ENCODE measurements at places on chromosomes 13 and 19.

DNA sequence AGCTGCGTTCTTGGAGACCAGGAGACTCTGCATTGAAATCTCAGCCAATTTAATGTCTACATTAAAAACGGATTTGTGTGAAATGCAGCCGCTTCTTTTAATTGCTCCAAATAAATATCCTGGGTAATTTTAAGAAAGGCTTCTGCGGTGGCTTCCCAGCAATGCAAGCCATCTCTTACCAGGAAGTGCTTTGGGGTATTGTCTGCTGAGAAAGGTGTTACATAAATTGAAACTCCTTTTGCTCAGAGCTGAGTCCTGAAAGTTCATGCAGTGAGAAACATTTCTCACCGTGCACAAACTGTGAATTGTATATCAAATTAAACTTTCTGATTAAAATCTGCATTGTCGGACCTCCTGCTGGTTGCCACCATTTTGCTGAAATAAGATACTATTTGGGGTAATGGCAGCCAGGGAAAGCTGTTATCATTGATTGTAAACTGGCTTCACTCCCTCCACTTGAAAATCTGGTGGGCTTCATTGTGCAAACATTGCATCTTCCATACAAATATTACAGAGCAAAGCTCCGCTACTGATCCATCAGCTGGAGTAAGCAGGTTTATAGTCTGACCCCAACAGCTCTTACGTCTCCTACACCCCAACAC, 59.5 kb downstream of the ZIC5 start:
- DNase-seq: no peak

DNA sequence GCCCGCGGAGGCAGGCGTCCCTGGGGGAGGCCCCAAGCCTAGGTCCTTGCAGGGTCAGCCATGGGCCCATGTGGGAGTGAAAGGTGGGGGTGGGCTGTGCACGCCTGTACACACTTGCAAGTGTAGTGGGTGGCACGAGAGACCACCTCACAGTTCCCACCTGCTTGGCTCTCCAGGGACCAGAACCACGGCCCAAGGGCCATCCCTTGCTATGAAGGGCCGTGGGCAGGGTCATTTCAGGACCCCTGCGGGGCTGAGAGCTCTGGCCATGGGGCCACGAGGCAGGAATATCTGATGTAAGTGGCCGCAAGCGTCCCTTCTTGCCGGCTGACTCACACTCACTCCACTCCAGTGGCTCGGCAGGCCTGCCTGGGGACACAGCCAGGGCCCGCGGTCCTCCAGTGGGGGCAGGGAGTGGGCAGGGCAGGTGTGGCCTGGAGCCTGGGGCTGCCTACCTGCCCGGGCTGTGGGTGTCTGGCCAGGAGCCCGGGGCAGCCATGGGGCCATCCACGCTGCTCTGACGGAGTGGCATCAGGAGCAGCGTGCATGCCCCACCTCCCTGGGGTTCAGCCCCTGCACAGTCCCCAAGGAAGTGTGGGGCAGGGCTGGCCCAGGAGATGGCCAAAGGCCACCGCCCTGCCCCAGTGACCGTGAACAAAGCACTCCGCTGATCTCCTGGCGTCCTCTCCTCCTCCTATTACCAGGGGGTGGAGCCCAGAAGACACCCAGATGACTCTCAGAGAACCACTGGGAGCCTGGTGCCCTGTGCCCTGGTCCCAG, 8.6 kb upstream of the MKNK2 start:
- DNase-seq: peak; percentile 20

DNA sequence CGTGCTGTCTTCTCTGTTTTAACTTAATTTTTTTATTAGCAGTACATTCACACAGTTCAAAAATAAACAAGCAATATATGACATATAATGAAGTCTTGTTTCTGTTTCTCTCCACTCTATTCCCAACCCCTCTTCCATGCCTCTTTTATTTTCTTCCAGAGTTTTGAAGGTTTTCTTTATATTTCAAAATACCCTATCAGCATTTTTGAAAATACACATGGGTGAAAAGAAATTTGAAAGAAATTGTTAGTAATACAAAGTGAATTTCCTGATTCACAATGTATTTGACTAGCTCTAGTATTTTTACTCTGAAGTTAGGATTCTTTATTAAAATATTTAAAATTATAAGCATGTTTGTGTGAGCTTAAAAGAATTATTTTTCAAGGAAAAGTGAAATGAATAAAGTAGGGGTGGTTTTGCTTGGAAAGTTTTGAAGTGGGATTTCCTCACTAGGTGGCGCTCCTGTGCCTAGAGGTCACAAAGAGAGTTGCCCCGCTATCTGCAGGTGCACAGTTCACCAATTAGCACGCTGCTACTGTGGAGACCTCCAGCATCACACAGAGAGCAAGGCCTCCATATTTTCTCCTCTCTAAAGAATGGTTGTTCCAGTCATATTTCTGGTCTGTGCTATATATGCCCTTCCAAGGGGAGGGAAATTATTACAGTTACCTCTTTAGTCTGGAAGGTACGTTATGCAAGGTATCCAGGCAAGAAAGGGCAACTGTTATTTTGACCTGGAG, 37.6 kb downstream of the SOX21 start:
- peak; percentile 74 for DNase-seq

GRCh38 chr13:110005563-110005962, 219.2 kb upstream of the IRS2 start:
- DNase-seq: no peak

- DNase-seq: no peak
Observed at GRCh38 chr19:28401739-28402424, 811.1 kb downstream of the UQCRFS1 start.

GRCh38 chr13:39982745-39983144, 327.3 kb downstream of the COG6 start:
- no peak for DNase-seq

DNA sequence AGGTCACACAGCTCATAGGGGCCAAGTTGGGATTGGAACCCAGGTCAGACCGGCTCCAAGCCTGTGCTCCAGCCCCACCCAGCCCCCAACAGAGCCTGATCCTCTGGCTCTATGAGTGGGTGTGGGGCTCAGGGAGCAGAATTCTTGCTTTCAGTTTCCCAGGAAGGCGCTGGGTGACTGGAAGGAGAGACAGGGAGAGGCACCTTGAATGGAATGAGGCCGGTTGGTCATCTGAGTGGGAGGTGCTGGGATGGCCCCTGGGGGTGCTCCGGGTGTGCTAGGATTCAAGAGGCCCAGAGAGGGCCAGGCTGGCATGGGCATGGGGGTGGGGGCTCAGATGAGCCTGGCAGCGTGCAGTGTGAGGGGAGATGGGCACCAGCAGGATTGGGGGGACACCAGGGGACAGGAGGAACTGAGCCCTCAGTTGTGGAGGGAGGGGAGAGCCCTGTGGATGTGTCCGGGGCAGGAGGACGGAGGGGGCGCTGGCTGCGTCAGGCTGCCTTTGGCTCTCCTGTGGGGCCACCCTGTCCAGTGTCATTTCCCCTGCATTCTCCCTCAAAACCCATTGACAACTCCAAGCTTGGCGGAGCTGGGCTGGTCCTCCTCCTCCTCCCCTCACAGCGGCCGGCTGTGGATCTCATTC, 31.2 kb upstream of the ANKRD10 start:
- DNase-seq: no peak

GRCh38 chr13:21641629-21642028, 29.2 kb upstream of the FGF9 start:
- no peak for DNase-seq

DNA sequence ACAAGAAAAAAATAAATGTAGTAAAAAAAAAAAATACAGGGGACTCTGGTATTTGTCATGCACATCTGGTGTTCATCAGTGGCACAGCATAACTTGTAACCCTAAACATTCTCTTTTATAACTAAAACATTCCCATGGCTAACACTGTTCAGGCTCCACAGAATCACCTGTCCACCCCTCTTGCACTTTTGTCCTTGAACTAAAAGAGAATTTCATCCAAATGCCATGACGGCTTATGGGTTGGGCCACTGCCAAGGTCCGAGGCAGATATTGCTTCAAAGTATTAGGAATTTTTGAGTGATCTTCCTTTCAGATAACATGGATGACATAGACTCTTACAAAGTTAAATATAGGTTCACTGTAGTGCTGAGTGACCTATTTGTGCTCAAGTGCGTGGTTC, 25.7 kb upstream of the SERP2 start:
- DNase-seq: no peak

DNA sequence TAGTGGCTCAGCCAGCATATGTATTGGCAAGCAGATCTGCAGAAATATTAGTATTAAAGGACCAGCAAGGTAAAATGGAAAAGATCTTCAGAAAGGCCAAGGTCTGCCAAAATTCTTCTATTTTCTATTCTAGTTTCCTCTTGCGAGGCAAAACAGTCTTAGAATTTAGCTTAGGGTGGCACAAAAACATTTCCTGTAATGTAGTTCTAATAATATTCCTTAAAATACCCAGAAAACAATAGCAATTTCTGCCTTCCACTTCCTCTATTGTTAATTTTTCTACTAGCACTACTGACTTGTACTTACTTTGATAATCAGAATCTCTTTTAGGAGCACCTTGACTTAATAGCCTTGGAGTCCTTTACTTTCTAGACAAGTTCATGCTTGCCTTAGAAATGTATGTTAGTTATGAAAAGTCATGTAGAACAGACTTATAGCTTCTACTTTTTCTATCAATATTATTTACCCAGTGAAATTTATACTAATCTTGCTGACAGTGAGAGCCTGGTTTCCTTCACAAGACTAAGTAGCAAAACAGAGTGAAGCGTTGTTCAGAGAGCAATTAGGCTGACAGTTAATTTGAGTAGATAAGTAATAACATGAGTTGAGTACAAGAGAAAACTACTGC, 23.9 kb upstream of the LPAR6 start:
- DNase-seq: peak; percentile 13

GRCh38 chr13:59112221-59112718, 1051.5 kb downstream of the DIAPH3 start:
- no peak for DNase-seq

DNA sequence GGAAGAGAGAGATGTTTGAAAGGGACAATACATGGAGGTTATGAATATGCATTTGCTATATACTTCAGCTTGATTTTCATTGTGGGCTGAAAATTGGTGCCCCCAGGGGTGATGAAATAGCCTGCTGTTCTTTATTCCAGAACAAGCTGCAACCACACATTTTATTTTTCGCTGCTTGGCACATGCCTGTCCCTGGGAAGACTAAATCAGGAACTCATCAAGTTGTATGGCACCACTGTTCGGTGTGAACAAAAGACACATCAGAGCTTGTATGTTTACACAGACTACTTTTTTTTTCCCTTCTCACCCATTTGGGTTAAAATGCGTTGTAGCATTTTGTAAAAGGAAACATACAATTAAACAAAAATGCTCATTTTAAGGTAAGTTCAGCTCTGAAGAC, 230.7 kb downstream of the NALCN start:
- DNase-seq: no peak

- no peak for DNase-seq
Observed at GRCh38 chr19:7789447-7789846, 26.4 kb downstream of the CLEC4M start.

- peak; percentile 76 for DNase-seq
Observed at GRCh38 chr19:38004521-38005223, 97.7 kb downstream of the SIPA1L3 start.

DNA sequence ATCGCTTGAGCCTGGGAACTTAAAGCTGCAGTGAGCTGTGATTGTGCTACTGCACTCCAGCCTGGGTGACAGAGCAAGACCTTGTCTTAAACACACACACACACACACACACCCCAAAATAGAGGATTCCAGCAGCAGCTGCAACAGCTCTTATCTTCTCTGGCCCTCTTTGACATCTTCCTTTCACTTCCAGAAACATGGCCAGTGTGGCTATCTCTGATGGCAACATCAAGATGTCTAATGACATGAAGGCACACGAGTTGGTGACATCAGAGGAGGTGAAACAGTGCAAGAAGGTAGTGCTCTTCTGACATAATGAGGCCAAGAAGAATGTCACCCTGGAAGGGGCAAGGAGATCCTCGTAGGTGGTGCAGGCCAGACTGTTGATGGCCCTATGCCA, 81.2 kb downstream of the TM9SF2 start:
- DNase-seq: no peak

DNA sequence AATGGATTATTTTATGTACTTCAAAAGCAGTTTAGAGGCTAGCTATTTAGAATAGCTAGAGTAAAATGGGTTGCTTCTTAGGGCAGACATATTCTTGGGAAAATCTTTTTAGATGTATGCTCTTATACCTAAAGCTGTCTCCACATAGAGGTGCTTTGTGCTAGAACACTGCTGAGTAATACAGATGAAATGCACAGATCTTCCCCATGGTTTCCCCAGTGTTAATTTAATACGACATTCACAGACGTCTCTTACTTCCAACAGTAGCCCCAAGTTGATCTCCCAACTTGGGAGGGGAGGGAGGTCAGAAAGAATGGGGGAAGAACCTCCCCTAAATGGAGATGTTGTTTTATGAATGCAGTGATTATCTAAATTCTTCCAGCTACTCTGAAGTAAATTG, 16.9 kb downstream of the NALCN start:
- no peak for DNase-seq

GRCh38 chr13:99133848-99134247, 66.8 kb upstream of the UBAC2 start:
- no peak for DNase-seq

DNA sequence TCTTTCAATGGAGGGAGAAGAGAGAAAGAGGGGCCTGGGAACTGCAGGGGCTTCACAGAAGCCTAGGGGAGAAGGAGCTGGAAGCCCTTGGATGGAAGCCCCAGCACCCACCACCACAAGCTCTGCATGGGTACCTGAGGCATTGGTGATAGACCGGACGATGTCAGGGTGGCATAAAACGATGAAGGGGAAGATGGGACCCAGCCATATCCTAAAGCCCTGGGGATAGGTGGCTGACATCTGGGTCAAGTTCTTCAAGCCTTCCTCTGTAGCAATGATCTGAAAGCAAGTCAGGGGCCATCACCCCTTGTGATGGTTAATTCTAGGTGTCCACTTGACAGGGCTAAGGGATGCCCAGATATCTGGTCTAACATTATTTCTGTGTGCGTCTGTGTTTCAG, 11.2 kb upstream of the OR10H5 start:
- DNase-seq: no peak

GRCh38 chr13:58953638-58954037, 1210.1 kb downstream of the DIAPH3 start:
- no peak for DNase-seq

DNA sequence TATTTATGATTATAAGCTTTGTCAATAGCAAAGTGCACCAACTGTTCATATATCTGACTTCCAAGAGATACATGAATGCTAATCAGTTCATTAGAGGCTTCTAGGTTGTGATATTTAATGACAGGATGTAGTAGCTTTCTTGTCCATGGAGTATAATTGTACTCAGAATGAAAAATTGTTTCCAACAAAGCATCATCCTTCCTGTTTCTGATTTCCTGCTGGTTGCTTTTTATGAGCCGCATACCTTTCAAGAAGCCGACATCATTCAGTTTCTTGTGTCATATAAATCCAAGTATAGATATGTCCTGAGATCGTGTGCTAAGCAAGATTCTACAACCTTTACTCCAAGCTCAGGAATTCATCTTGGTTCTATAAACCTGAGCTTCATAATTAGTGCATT, 326.6 kb downstream of the DIAPH3 start:
- DNase-seq: no peak

- DNase-seq: no peak
Observed at GRCh38 chr13:48693998-48694397, 40.3 kb downstream of the CYSLTR2 start.

- DNase-seq: peak; percentile 8
Observed at GRCh38 chr19:10961073-10961860, 437 bp downstream of the SMARCA4 start.

All from suppressor macrophage (primary cell).